ENCODE measurements at places on chromosomes 1 and 21. TPM values are rescaled to one million over a fixed set of nuclear protein-coding genes. Genes with fewer than 3 reads are reported as not detected.

DNA sequence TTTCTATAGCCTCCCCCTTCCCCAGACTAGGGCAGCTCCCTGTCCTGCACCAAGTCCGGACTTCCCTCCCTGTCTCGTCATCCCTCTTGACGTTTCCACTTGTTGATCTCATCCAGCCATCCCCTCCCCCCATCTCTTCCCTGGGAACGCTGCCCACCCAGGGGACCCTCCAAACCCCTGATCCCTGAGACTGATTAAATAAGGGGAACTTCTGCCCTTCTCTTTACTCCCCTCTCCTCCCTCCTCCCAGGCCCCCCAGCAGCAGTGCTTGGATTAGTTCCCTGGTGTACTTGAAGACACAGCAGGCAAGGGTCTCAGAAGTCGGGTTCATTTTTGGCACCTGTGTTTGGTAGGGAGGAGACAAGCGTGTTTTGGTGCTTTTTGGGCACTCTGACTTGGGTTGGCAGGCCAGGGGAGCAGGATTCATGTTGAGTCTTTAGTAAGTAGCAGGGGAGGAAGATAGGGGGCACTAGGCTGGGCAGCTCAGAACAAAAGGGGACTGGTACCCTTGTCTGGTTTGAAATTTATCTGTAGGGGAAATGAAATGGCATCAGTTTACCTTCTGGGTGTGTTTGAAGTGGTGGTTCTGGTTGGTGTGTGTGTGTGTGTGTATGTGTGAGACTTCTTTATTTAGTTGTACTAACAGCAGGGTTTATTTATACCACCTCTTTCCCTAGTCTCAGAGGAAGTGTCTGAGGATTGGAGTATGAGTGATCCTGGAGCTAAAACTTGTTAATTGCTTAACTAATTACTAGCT lies 11.1 kb downstream of the VANGL2 start:
- DNase-seq = no peak
- peaks cover 11% of the 10 kb centered on the region for H3K4me1 ChIP-seq
- H3K27me3 ChIP-seq = peaks cover 43% of the 10 kb centered on the region
- no peak overlapping the region for H3K4me3 ChIP-seq
- no peaks in the 10 kb centered on the region for H3K36me3 ChIP-seq
- H3K27ac ChIP-seq = no peak overlapping the region

DNA sequence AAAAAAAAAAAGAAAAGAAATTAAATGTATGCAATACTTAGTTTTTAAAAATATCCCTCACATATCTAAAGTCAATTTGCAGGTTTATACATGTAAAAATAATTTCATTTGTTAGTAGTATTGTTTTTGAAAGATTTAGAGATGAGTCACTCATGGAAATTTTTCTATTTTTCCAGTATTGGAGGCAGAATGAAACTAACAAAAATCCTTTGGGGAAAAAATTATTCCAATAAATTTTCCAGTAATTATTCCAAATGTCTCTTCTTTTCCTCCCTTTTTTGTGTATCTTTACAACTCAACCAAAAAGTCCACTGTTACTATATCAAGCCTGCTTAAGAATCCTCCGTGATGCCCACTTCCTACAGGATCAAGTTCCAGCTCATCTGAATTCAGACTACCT lies 29.9 kb downstream of the MPZL1 start:
- H3K27ac ChIP-seq = peak overlapping the region; percentile 26
- H3K27me3 ChIP-seq = no peaks in the 10 kb centered on the region
- DNase-seq = no peak
- H3K36me3 ChIP-seq = peaks cover 3% of the 10 kb centered on the region
- no peak overlapping the region for H3K4me3 ChIP-seq

DNA sequence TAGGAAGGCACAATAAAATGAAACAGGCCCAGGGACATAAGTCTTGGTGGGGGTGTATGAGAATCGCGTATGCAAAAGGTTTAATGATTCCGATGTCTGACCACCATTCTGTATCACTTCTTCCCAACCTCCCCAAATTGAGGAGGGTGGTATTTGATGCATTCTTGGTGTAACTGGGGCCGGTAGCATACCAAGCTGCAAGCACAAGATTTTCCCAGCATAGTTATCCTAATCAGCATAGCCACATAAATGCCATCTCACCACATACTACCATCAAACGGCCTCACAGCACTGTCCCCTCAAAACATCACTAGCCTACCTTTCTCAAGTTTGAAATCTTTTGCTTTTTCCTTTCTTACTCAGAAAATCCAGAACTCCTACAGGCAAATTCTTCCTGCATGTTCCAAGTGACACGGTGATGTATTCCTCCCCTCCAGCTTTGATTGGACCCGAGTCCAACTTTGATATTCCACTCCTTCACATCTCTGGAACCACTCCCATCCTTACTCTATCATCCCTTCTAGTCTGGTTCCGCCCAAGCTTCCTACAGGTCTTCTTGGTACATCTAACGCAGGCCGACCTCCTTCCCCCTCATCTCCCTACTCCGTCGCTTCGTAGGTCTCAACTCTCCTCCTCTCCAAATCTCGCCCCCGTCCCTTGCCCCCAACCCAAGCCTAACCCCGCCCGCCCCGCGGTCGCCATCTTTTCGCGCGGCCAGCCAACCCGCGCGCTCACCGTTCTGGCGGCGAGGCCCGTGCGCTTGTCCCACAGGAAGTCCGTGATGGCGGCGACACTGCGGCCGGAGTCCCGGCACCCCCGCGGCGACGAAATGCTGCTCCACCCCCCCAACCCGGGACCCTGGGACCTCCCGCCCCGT lies 600 bp downstream of the CLK2 start:
- peak overlapping the region; percentile 86 for H3K4me3 ChIP-seq
- H3K27ac ChIP-seq = peak overlapping the region; percentile 55
- H3K27me3 ChIP-seq = no peaks in the 10 kb centered on the region
- H3K36me3 ChIP-seq = peaks cover 73% of the 10 kb centered on the region
- DNase-seq = no peak

GRCh38 chr1:192147221-192147620 lies 11.0 kb upstream of the RGS18 start:
- no peak overlapping the region for H3K4me3 ChIP-seq
- no peaks in the 10 kb centered on the region for H3K27me3 ChIP-seq
- no peaks in the 10 kb centered on the region for H3K36me3 ChIP-seq
- no peak overlapping the region for H3K27ac ChIP-seq
- no peaks in the 10 kb centered on the region for H3K4me1 ChIP-seq

DNA sequence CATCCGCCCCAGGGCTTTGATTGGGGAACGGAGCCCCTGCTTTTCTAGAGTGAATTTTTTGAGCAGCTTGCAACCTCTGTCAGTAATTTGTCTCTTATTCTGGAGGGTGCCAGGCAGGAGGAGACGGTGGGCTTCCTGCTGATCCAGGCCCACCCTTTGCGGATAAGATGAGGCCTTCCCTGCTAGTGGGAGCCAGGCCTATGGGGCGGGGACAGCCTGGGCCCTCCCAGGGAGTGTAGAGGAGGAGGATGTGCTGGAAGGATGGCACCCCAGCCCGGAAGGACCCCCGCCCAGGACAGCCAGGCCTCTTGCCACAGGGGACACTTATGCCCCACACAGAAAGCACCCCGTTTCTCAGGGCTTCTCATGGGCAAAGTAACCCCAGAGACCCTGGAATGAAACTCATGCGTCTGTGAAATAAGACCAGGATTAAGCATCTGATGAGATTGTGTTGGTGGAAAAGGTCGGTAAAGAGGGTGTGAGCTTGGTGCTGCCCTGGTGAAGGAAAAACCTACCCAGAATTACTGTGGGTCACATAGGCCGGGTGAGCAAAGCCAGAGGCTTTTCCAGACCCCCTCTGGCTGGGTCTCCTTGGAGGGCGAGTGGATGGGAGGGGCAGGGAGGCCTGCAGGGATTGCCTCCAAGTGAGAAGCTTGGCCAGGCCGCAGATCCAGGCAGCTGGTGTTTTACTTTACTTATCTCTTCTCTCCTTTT lies 118.7 kb downstream of the SIK1 start:
- no peak for DNase-seq
- no peak overlapping the region for H3K27ac ChIP-seq
- H3K4me1 ChIP-seq = peaks cover 23% of the 10 kb centered on the region

- H3K27ac ChIP-seq = no peak overlapping the region
- no peak for DNase-seq
- H3K36me3 ChIP-seq = no peaks in the 10 kb centered on the region
- no peak overlapping the region for H3K4me3 ChIP-seq
- peaks cover 23% of the 10 kb centered on the region for H3K27me3 ChIP-seq
Observed at GRCh38 chr1:7127322-7128075, 342.2 kb downstream of the CAMTA1 start.

- peaks cover 7% of the 10 kb centered on the region for H3K4me1 ChIP-seq
- no peak overlapping the region for H3K27ac ChIP-seq
- H3K36me3 ChIP-seq = peaks cover 8% of the 10 kb centered on the region
- no peaks in the 10 kb centered on the region for H3K27me3 ChIP-seq
- H3K4me3 ChIP-seq = peak overlapping the region; percentile 71
Observed at GRCh38 chr1:22428672-22429071, 23.0 kb upstream of the ZBTB40 start.

GRCh38 chr1:200058341-200058740 lies 30.8 kb downstream of the NR5A2 start:
- no peak overlapping the region for H3K27ac ChIP-seq
- no peaks in the 10 kb centered on the region for H3K36me3 ChIP-seq
- no peak overlapping the region for H3K4me3 ChIP-seq
- no peak for DNase-seq

DNA sequence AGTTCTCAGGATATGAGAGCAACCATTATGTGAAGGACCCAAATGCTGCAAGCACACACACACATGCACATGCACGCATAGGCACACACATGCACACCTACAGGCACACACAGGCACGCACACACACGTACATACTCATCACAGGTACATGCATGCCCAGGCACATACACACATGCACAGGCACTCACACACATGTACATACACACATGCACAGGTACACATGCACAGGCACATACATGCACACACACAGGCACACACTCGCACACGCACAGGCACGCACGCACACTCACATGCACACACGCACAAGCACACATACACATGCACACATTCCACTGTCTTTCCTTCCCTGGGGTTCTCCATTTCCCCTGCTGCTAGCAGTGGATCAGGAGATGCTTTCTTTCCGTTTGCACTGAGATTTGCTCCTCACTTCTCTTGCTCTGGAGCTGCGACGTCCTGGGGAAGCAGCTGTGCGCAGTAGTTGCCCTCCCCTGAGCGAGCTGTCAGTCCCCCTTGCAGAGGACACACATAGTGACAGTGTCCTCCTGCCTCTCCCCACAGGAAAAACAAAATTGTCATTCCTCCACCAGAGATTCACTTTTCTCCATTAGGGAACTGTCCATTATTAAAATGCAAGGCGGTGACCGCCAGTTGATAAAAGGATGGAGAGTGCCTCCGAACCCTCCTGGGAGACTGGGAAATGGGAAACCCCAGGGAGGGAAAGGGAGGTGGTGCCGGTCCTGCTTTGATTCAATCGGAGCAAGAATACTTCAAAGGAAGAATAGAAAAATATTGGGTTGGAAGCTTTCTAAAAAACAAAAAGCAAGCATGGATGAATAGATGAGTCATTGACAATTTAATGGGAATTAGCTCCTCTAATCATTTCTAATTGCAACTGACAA lies 69.5 kb downstream of the WDR4 start:
- no peaks in the 10 kb centered on the region for H3K36me3 ChIP-seq
- no peak for DNase-seq
- H3K27me3 ChIP-seq = peaks cover 14% of the 10 kb centered on the region

- no peaks in the 10 kb centered on the region for H3K4me1 ChIP-seq
- no peaks in the 10 kb centered on the region for H3K36me3 ChIP-seq
- no peaks in the 10 kb centered on the region for H3K27me3 ChIP-seq
- no peak overlapping the region for H3K27ac ChIP-seq
- no peak overlapping the region for H3K4me3 ChIP-seq
Observed at GRCh38 chr21:27306791-27307775, 340.2 kb upstream of the ADAMTS5 start.

DNA sequence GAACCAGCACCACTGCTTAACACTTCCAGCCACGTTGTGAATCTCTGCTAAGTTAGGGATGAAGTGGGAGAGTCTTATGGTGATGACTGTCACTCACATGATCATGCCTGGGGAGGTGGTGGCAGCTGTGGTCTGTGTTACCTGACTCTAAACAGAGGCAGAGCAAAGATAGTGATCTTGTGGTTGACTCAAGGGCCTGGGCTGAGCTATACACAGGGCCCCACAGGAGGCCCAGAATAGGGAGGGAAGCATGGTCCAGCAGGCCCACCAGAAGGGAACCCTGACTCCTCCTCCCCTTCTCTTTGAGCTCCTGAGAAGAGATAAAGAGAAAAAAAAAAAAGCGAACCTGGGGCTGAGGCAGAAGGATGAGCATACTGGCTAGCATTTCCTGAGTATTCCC lies 55.0 kb downstream of the PLXNA2 start:
- H3K27me3 ChIP-seq = no peaks in the 10 kb centered on the region
- H3K4me1 ChIP-seq = peaks cover 20% of the 10 kb centered on the region
- no peak for DNase-seq

DNA sequence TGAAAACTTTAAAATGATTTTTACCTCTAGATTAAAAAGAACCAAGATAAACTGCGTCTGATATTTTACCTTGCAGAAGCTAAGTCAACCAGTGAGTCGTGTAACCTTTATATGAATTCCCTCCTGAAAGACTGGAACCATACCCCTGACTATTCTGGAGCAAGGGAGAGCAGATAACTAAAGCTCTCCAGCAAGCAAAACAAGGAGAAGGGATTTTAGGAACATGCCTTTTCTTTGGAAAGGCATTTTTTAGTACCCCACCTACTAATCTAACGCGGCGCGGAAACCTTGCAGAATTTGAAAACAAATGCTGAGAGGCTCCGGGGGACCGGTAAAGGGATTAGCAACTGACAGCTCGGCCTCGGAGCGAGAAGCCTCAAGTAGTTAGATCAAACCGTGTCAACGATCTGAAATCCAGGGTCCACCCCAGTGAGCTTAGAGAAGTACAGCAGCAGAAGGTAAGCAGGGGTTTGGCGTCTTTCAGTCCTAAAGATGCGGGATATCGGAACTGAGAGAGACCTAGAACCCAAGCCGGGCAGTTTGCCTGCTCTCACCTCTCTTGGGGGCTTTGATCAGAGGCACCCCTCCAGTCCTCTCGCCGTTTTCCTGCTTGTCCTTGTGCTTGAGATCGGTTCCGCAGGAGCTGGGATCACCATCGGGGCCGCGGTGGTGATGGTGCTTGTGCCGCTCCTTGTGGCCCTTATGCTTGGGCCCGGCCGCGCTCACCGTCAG lies 954 bp downstream of the RSBN1 start:
- peaks cover 25% of the 10 kb centered on the region for H3K36me3 ChIP-seq
- peak overlapping the region; percentile 92 for H3K4me3 ChIP-seq
- H3K27me3 ChIP-seq = no peaks in the 10 kb centered on the region
- no peaks in the 10 kb centered on the region for H3K4me1 ChIP-seq
- H3K27ac ChIP-seq = peak overlapping the region; percentile 92
- no peak for DNase-seq

DNA sequence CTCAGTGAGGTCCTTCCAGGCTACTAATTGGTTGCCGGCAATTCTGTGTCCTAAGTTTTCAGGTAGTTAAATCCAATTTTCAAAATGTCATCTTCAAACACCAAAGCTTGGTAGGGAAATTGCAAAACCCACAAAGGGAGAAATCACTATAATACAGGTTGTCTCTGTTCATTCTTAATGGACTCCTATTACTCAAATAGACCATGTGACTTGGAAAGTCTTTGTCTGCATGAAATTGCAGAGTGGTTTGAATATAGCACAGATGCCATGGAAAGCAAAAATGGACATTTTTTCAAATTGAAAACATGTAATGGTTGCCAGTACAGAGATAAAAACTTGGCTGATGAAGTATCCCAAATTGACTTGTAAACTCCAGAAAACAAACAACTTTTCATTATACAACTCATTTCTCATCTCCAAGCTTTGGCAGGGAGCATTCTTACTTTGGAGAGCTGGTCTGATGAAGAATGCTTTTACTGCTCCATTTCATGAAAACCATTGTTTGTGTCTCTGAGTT lies 169.5 kb upstream of the PKN2 start:
- no peak for DNase-seq
- no peaks in the 10 kb centered on the region for H3K36me3 ChIP-seq
- H3K4me1 ChIP-seq = no peaks in the 10 kb centered on the region
- H3K27ac ChIP-seq = no peak overlapping the region

The CCDC27 gene
- total RNA-seq = not detected

The ALPL gene
- 0.93 TPM for total RNA-seq

The NBPF14 gene
- total RNA-seq = 32.7 TPM
